Colonic mucosa (tissue), 4 donors: ENCODE measurements at places on chromosomes 12 and 14.

DNA sequence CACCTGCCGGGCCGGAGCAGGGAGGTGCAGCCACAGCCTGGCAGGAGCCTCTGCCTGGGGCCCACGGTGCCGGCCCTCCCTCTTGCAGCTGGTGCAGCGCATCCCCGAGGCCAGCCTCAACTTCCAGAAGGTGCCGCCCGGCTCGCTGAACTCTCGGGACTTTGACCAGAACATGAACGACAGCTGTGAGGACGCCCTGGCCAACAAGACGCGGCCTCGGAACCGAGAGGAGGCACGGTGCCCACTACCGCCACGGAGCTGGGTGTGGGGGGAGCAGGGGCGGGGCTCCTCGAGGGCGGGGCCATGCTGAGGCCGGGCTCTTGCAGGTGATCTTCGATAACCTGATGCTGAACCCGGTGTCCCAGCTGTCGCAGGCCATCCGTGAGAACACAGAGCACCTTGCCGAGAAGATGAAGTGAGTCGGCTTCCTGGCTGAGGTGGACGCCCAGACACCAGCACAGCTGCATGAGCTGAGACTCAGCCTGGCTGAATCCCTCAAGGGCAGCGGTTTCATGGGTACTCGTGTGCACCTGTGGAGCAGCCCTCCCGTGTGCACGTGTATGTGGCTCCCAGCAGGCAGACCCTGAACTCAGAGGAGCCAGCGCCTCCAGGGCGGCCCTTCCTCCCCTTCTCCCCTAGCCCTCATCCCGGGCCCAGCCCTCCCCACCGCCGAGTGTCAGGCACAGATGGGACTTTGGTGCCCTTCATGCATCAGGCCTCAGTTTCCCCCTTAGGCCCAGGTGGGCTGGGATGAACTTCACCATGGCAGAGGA is 28.6 kb downstream of the CEP170B start:
- DNase-seq, result peak; percentile 23

DNA sequence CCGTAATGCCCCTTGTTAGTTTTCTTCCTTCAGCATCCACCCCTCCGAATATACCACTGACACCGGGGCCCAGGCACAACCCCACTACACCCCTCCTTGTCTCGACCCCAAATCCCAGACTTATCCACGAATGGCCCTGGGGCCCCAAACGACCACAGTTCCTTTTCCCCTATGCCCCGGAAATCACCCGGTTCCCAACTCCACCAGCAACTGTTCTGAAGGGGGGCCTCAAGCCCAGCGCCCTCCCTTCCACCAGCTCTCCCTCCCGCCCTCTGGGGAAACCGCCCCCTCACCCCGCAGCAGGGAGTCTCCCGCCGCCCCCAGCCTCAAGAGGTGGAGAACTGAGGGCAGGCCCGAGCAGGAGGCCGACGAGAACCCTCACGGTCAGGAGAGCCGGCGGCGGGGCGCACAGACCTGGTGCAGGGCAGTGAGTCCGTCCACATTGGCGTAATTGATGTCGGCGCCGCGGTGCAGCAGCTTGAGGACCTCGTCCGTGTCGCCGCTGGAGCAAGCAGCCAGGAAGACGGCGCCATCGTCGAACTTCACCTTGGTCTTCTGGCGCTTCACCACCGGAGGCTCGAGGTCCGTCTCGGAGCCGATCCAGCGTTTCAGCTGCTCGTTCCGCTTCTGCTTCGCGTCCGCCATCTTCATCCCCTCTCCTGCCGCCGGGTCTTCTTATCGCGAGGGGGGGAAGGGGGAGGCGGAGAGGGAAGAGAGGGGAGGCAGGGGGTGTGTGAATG is 446 bp downstream of the PPP1R12A start:
- DNase-seq, result peak; percentile 51

DNA sequence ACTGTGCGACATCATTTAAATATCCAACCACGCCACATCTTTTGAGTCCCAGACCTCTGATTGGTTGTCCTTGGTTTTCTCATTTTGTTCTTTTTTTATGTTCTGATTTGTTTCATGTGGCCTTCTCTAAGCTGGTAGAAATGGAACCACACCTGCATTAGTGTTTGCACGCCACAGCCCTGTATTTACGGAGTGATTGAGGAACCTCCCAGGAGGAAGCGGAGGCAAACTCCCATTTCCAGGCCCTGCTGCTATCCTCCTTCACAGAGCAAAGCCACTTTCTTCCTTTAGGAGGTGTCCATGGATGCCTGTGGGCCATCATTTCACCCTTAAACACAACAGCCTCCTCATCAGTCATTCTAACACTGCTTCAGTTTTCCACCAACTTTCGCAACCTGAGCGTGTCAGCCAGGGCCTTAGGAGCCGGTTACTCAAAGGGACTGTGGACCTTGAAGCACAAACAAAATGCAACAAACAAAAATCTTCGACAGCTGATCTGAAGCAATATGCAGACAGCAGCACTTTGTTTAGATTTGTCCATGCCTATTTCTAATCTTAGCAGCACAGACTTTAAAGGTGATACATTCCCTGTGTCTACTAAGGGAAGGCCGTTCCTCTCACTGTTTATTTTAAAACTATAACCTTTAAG is 1258.1 kb upstream of the TMEM132C start:
- peak; percentile 31 for DNase-seq

DNA sequence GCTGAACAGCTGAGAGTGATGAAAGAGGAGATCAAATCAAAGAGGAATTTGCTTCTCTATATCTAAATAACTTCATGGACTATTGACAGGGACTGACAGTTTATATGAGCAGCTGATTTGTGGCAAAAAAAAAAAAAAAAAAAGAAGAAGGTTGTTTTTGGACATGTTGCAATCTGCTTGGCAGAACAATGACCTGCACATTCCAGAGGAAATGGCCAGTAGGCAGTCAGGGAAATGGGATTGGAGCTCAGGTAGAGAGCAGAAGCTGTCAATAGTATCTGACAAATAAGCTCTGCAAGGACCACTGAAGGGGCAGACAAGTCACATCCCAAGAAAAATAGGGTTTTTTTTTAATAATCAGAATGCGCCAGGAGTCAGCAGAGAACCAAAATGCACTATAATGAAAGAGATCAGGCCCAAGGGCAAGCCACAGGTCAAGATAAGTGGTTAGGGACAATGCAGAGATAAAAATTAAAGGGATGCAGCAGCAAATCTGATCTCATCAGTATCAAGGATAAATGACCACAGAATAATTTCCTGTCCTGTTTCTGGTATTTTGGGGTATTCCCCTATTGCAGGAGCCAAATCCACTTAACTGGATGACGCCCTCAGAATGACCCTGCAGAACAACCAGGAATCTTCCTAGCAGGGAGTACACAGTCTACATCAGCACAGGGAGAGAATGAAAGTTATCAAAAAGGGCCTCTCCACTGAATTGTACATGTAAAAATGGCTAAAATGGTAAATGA is 22.6 kb upstream of the DUSP16 start:
- no peak for DNase-seq

- no peak for DNase-seq
Observed at GRCh38 chr14:36996133-36996856, 176.1 kb downstream of the SLC25A21 start.

- no peak for DNase-seq
Observed at GRCh38 chr12:115204957-115205754, 521.2 kb upstream of the TBX3 start.

- DNase-seq, result peak; percentile 56
Observed at GRCh38 chr12:49121047-49121696, 10.0 kb downstream of the TUBA1B start.

DNA sequence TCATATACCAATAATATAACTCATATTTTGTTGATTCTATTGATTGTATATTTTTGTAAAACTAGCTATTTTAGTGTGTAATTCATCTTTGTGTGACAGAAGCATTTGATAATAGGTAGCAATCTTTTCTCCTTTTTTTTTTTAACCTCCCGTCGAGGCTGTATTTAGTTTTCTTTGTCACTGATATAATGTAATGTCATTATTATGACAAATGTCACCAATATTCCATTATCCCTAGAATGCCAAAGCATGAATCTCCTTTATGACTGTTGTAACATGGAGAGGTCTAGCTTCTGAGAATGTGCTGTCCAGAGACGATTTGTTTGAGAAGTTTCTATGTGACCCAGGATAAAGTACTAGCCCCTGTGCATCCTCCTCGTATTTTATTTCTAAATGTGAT is 639.0 kb upstream of the ATXN7L3B start:
- DNase-seq, result no peak

DNA sequence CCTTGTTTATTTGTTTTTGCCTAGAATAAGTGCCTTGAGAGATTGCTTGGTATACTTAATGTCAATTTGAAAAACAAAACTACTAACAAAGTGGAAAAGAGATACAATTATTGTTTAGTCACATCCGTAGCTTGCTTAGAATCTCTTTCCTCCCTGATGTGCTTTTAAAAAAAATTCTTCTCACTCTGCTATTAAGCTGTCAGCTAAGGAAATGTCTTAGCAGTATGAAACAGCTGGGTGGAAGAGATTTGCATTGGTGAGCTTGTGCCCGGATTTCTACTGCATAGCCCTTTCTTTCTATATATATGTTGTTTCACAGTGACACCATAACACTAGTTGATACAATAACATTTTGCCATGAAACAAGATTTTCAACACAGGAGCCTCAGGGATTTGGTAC is 229.4 kb upstream of the RGS6 start:
- no peak for DNase-seq

- no peak for DNase-seq
Observed at GRCh38 chr14:62209287-62209899, 447.2 kb downstream of the SNAPC1 start.

GRCh38 chr14:104144453-104144790 is 6.0 kb downstream of the KIF26A start:
- no peak for DNase-seq

DNA sequence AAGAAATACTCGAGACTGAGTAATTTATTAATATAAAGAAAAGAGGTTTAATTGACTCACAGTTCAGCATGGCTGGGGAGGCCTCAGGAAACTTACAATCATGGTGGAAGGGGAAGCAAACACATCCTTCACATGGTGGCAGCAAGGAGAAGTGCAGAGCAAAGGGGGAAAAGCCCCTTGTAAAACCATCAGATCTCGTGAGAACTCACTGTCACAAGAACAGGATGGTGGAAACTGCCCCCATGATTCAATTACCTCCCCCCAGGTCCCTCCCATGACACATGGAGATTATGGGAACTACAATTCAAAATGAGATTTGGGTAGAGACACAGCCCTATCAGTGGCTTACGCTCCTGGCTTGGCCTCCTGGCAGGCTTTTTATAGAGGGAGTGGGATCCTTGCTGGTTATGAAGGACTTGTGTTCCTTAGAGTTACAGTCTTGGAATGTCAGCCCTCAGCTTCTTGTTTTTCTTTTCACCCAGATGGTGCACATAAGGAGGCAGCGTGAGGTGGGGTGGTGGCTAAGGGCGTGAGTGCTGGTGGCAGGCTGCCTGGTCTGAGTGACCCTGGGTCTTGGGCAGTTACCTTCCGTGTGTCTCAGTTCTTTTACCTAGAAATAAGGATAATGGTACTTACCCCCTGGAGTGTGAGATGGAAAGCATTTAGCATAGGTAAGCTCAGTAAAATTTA is 25.7 kb downstream of the TRAF3 start:
- DNase-seq, result no peak

GRCh38 chr14:54622192-54622958 is 55.4 kb downstream of the SAMD4A start:
- DNase-seq, result no peak

DNA sequence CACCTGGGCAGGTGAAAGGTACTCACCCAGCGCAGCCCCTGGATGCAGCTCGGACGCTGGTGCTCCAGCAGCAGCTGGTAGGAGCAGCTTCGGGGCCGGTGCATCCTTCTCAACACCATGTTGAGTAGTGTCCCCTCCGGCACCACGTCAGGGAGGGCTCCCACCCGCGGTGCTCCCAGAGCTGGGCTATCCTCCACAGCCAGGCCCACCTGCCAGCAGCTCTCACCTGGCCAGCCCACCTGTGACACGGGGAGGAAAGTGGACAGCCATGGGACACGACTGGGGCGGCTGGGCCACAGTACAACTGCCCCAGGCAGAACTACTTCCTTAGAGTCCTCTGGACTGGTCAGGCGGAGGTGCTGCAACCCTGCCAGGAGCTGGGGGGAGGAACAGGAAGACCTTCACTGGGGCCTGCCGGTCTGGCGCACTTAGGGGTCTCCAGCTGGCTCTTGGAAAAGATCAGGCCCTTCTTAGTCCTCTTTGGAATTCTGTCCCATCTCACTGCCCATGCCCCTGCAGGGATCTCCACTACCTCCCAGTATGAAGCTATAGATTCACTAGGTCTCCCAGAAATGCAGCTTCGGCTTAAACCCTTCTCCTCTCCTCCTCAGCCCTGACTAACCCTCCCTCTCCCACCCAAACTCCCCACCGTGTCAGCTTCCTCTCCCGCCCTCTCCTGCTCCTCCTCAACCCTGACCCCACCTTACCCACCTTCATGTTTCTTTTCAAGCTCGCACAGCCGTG is 668 bp downstream of the RAPGEF3 start:
- DNase-seq, result no peak

- DNase-seq, result no peak
Observed at GRCh38 chr14:32662211-32662610, 276.5 kb upstream of the NPAS3 start.

GRCh38 chr12:67068204-67068731 is 200.9 kb upstream of the CAND1 start:
- peak; percentile 29 for DNase-seq

DNA sequence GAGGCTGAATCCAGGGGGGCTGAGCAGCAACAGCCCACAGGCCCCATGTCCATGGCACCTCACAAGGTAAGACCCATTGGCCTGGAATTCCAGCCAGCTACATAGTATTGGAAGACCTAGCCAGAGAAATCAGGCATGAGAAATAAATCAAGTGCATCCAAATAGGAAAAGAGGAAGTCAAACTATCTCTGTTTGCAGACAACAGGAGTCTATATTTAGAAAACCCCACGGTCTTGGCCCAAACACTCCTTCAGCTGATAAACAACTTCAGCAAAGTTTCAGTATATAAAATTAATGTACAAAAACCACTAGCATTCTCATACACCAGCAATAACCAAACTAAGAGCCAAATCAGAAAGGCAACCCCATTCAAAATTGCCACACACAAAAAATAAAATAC is 16.9 kb downstream of the PDE6H start:
- DNase-seq, result no peak

GRCh38 chr12:105040476-105040875 is 43.8 kb downstream of the ALDH1L2 start:
- DNase-seq, result peak; percentile 39

DNA sequence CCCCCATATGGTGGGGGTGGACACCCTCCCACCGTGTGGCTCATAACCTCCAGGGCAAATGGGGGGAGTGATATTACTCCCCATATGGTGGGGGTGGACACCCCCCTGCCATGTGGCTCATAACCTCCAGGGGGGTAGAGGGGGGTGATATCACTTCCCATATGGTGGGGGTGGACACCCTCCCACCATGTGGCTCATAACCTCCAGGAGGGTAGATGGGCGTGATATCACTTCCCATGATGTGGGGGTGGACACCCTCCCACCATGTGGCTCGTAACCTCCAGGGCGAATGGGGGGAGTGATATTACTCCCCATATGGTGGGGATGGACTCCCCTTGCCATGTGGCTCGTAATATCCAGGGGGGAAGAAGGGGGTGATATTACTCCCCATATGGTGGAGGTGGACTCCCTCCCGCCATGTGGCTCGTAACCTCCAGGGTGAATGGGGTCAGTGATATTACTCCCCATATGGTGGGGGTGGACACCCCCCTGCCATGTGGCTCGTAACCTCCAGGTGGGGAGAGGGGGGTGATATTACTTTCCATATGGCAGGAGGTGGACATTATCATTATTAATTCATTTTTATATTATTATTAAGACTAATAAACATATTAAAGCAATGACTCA is 51.2 kb upstream of the OXA1L start:
- no peak for DNase-seq

GRCh38 chr12:123843912-123844748 is 82.0 kb downstream of the DNAH10 start:
- no peak for DNase-seq
